Stomach (tissue), 19 donors: ENCODE measurements at places on chromosomes 7 and 10. TPM values are rescaled to one million over a fixed set of nuclear protein-coding genes. Genes with fewer than 3 reads are reported as not detected.

Gene RBP3
- total RNA-seq: not detected

Gene PITX3
- not detected for total RNA-seq

Gene DYNC1I1
- 34.2 TPM for total RNA-seq

Gene NUTM2A
- total RNA-seq: 0.45 TPM

Gene AZGP1
- 6.8 TPM for total RNA-seq

Gene MYO3A
- 0.45 TPM for total RNA-seq

Gene DDC
- total RNA-seq: 95.0 TPM

Gene PRR15
- total RNA-seq: 9.9 TPM

Gene HTR5A
- total RNA-seq: not detected

Gene HOXA11
- not detected for total RNA-seq

Gene HYAL4
- total RNA-seq: not detected

Gene VWDE
- 1.4 TPM for total RNA-seq

Gene SPDYE2B
- total RNA-seq: not detected

Gene BICC1
- total RNA-seq: 6.2 TPM
